Islet precursor cell (in vitro differentiated cells): ENCODE measurements at places on chromosomes 5 and 9.
A peak's percentile ranks its signal among the peaks of the same experiment; 100 is the strongest.

DNA sequence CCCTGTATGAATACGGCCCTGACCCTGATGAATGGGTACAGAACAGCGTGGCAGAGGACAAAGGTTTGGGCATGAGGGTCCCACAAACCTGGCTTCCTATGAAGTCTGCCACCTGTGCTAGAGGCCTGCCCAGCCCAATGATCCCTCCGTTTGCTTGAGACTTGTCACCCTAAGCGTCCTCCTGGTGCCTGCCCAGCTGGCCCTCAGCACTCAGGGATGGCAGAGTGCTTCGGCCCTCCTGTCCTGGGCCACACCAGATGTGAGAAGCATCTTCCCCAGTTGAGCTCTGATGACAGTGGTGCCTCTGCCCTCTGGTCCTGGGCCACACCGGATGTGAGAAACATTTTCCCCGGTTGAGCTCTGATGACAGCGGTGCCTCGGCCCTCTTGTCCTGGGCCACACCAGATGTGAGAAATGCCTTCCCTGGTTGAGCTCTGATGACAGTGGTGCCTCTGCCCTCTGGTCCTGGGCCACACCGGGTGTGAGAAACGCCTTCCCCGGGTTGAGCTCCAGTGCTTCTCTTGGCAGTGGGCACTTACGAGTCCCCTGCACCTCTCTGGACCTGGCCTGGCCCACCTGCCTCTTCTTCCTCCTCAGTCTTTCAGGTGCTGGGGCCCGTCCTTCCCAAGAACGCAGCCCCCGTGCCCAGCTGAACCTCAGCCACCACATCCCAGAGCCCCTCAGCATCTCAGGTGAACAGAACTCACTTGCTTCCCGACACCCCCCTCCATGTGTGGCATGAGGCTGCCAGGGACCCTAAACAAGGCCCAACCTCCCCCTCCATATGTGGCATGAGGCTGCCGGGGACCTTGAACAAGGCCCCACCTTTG lies 253.1 kb upstream of the IRX1 start:
- no peak for DNase-seq

GRCh38 chr9:128102861-128103588 lies 24.5 kb downstream of the PTGES2 start:
- peak; percentile 61 for DNase-seq

DNA sequence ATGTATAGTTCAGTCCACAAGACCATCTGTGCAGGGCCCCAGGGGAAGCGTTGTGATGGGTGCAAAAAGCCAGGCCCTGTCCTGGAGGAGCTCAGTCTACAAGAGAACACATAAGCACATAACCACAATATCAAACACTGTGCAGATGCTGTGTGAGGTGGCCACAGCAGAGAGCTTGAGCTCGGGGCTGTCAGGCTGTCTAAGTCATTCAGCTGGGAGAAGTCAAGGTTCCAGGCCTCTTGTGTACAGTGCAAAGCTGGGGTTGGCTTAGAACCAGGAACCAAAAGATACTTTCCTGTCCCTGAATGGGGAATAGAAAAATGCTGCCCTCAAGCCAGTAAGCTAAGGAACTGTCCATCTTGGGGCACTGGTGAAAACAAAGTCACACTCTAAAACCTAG lies 75.0 kb downstream of the PRDM6 start:
- DNase-seq: no peak

- no peak for DNase-seq
Measured at GRCh38 chr5:113118765-113119164, 142.2 kb downstream of the DCP2 start.

DNA sequence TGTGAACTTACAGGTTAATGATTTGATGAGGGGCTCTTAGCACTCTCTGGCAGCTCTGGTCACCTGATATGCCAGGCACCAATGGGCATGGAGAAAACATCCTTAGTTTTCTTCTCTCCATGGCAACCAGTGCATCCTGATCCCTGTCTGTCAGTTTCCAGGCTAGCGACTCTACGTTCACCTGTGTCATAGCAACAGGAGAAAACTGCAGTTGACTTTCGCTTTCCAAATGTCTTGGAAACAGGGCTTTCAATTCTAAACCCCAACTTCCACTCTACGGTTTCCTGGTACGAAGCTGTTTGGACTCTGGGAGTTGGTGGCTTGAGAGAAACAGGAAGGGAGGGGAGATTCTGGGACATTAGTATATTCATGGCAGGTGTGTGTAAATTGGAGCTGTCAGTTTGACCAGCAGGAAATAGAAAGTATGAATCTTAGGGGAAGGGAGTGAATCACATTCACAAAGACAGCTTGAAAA lies 74.4 kb downstream of the SLC28A3 start:
- DNase-seq: no peak

DNA sequence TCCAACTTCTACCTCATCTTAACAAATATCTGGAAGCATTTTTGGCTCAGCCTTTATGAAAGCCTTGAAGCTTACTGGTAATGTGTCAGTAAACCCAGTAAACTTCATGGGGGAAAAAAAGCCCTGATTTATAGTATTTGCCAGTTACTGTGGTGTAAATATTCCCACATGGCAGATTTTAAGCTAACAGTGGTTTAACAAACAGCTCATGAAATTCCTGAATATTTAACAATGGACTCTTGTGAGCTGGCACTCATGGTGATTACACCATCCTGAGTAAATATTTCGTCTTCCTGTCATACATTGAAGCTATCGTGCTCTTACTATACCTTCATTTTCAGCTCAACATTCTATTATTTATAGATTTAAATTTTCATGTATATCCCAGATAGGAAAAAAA lies 57.0 kb upstream of the ACOT12 start:
- no peak for DNase-seq

DNA sequence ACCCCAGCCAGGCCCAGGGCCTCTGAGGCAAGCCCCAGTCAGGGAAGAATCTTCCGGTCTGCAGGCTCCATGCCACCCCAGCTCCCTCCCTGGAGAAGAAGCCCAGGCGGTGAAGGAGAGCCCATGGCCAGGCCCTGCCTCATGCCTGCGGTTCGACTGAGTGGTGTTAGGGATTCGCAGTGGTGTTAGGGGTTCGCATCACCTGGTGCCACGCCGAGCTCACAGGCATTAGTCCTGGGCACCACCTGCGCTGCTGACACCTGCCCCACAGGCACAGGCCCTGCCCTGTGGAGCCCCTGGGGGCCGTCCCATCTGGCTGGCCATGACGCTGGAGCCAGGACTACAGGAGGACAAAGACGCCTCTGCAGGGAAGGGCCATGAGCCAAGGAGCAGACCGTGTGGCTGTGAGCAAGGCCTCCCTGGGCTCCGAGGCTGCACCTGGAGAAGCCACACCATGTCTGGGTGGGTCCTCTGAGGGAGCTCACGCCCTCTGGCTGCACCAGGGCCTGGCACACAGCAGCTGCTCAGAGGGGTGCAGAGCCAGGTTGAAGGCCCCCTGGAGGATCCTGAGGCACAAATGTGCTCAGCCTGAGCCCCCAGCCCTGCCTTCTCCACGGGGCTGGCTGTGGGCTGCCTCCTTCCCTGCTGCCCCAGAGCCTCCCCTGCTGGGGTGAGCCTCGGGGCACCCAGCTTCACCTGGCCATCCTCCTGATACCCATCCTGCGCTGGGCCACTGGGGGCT lies 27.6 kb upstream of the RNF130 start:
- no peak for DNase-seq

GRCh38 chr9:108684288-108685025 lies 171.3 kb downstream of the ACTL7B start:
- DNase-seq: peak; percentile 41

GRCh38 chr5:6633469-6634245 lies 417 bp downstream of the SRD5A1 start:
- peak; percentile 57 for DNase-seq

- DNase-seq: no peak
Measured at GRCh38 chr9:89701221-89701798, 96.5 kb downstream of the GADD45G start.

GRCh38 chr9:97660340-97660739 lies 26.7 kb downstream of the NCBP1 start:
- DNase-seq: no peak

- no peak for DNase-seq
Measured at GRCh38 chr9:114216081-114216480, 60.7 kb downstream of the COL27A1 start.

GRCh38 chr9:109906766-109907382 lies 126.9 kb downstream of the PALM2AKAP2 start:
- DNase-seq: no peak

DNA sequence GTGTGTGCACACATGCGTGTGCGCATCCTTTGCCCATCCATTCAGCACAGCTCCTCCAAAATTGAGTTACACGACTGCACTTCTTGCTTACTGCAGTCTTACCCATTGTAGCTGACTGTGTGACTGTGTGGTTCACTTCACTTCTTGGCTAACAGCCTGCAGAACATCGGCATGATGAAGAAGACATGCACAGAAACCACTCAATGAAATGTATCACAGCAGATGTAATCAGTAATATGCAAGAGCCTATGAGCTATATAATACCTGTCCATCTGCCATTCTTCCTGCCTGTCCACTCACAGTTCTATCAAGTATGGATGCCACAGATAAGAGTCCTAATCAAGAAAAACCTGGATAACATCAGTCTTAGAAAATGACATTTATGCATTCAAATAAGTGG lies 83.9 kb downstream of the TRPM3 start:
- no peak for DNase-seq

GRCh38 chr5:161064781-161065180 lies 212.8 kb upstream of the ATP10B start:
- DNase-seq: no peak

GRCh38 chr5:159682623-159683022 lies 233.7 kb upstream of the ADRA1B start:
- no peak for DNase-seq

- no peak for DNase-seq
Measured at GRCh38 chr9:212297-212696, 2.4 kb upstream of the DOCK8 start.

GRCh38 chr9:16369427-16369826 lies 501.0 kb downstream of the BNC2 start:
- DNase-seq: peak; percentile 67

DNA sequence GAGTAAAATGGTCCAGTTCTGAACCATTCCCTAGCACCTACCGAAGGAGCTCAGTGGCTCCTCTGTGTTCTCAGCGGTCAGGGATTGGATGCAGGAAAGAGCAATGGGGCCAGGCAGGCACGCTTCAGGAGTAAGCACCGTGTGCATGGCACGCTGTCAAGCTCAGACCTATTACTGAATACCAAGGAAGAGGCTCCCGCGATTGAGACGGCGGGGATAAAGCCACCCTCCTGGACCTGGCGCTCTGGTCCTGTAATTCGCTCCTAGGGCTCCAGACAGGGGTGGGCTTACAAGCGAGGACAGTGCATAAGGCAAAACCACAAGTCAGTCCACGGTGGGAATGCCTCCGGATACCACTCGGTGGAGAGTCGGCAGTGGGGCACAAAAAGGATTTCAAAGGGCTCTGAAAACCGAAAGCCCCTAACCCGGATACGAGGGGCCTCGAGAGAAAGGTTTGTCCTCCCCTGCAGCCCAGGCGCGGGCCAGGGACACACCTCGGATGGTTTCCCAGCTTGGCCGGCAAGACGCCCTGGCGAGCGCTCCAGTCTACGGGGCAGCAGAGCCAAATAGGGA lies 988 bp downstream of the OXCT1 start:
- peak; percentile 77 for DNase-seq

- no peak for DNase-seq
Measured at GRCh38 chr9:76181781-76182180, 212.4 kb downstream of the RFK start.

DNA sequence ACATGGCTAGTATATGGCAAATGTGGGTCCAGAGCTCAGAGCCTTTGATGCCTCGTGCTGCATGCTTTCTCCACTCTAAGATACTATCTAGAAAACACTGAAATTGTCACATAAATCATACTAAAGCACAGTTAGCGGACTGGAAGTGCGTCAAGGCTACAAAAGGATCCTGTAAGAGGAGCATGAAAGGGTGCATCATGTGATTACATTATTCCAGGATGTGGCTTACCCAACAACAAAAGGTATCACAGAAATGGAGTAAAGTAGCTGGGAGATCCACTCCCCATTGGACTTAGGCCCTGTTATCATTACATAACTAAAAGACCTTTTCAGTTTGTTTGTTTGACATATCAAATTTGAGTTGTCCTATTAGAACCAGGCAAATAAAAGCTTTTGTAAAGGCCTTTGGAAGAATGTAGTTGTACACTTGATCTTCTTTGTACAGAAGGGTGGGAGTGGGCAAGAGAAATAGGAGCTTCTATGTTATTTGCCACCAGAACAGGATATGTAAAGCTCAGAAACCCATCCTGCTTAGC lies 6.9 kb downstream of the SLC31A1 start:
- DNase-seq: no peak

DNA sequence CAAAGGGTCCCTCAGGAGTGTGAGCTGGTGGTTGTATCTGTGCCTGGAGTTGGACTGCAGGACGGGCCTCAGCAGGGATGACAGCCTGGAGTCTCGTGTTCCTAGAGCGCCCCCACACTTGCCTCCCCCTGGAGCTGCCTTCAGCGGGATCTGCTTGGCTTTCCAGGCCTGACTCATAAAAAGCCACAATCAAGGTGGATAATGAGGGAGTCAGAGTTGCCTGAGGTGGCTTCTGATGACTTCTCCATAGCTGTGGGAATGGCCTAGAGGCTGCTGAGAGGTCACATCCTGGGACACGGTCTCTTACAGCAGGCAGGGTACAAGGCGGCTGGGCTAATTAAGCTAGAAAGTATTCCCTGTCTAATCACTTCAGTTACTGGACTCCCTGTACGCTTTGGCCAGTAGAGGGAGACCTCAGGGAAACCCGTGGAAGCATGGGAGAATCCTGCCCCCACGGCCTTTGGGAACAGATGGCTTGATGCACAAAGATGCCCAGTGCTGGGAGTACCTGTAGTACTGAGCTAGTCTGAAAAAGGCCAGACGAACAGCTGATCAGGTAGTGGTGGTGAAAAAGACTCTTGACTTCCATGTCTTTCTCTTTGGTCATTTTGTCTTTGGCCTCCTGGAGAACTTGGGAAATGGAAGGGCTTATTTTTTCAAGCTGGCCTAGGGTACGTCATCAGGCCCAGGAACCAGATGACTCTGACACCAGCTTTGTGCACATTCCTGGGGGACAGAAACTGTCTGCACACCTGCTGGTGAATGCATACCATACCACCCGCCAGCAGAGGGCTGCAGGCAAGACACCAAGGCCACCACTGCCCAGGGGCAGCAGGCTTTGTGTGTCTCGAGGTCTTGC lies 16.1 kb upstream of the FRRS1L start:
- DNase-seq: peak; percentile 79

- no peak for DNase-seq
Measured at GRCh38 chr5:91359962-91360609, 23.0 kb downstream of the ARRDC3 start.

- no peak for DNase-seq
Measured at GRCh38 chr5:149790276-149790675, 60.2 kb downstream of the PPARGC1B start.

GRCh38 chr9:87871425-87872078 lies 11.1 kb upstream of the SPATA31E1 start:
- DNase-seq: peak; percentile 29

DNA sequence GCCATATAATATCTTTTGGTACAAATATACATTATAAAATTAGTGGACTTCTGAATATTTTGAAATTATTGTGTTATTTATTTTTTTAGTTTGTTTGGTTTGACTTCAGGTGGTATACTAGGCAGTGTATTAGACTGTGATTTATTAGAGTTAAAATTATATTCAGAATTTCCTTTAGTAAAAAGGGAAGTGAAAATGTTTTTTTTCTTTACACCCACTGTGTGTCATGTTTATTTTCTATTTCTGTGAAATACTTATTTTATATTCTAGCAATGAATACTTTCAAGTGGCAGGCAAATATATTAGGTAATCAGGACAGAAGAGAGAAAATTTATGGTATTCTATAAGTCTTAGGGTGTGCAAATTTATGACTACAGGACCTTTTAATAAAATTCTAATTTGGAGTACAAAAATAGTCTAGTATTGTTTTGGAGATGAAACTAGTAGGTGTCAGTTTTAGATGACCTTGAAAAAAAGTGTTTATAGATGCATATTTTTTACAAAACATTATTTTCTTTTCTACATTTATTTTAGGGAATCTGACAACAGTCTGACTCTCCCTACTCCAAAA lies 8.8 kb downstream of the CSNK1G3 start:
- no peak for DNase-seq
